Neural crest cell (in vitro differentiated cells): ENCODE measurements at places on chromosomes 16 and 17.
A peak's percentile ranks its signal among the peaks of the same experiment; 100 is the strongest.

GRCh38 chr17:66777689-66778225 is 57.2 kb upstream of the CACNG5 start:
- DNase-seq, result no peak

DNA sequence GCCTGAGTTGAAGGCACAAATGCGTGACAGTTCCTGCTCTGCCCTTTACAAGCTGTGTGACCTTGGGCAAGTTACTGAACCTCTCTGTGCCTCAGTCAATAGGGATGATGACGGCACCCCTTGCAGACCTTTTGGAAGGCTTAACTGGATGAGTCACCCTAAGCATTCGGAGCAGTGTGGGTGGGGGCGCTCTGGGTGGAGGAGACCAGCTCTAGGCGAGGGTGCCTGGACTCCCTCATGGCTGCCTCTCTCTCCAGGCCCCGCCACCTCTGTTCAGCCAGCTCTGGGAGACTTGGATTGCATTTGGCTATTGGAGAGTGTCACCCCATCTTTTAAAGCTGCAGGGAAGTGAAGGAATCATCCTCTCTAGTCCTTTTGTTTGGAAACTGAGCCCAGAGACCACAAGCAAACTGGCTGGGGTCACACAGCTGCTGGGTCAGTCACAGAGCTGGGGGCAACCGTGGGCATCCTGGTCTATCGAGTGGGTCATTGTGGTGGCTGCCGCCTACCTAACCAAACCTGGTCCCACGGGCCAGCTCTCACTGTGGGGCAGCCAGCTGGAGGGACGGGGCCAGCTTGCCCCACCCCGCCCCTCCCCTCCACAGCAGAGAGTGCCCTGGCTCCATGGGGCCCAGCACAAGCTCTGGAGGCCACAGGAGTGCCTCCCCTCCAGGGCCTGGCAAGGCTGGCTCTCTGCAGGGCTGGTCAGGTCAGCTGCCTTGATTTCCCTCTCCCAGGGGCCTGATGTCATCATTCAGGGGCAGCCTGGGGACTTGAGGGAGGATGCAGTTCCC is 20.2 kb upstream of the GSE1 start:
- DNase-seq, result no peak

- no peak for DNase-seq
Measured at GRCh38 chr16:86502856-86503748, 7.2 kb upstream of the FOXF1 start.

GRCh38 chr16:85018529-85019236 is 7.3 kb upstream of the ZDHHC7 start:
- no peak for DNase-seq

DNA sequence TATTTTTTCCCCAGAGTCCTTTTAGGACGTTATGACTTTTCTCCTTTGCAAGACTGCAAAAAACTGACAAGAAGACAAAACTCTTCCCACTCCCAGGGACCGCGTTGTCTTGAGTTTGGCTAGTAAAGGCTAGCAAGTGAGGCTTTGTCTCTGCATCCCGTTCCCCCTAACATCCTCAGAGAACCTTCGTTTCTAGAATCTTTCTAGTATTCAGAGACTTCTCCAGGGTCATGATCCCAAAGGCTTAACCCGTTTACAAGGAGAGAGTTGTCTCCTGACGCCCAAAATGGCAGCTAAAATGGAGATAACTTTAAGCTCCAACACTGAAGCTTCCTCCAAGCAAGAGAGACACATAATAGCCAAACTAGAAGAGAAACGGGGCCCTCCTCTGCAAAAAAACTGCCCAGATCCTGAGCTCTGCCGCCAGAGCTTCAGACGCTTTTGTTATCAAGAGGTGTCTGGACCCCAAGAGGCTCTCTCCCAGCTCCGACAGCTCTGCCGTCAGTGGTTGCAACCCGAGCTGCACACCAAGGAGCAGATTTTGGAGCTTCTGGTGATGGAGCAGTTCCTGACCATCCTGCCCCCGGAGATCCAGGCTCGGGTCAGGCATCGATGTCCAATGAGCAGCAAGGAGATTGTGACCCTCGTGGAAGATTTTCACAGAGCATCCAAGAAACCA is 843 bp downstream of the ZNF174 start:
- DNase-seq, result peak; percentile 4

DNA sequence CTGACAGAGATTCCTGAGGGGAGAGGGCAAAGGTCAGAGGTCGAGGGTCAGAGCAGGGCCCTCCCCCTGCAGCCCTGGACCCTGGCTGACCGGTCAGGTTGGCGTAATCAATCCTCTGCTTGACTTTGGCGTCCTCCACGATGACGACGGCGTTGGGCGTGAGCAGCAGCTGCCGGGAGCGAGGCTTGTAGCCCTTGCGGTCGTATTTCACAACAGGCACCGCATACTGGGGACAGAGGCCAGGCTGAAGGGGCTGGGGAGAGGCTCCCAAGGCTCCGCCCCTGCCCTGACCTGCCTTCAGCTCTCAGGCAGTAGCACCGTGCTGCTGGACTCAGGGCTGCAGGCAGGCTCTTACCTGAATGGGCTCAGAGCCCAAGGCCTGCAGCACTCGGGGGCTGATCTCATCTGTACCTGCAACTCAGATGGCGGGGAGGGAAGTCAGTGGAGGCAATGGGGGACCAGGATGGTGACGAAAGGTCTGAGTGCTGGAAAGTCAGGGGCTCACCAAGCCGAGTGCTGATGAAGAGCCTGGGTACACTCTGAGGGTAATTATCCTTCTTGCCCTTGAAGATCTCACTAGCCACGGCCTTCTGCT is 12.0 kb upstream of the CRK start:
- peak; percentile 56 for DNase-seq

- DNase-seq, result no peak
Measured at GRCh38 chr16:2121853-2122252, 13.8 kb downstream of the PKD1 start.

DNA sequence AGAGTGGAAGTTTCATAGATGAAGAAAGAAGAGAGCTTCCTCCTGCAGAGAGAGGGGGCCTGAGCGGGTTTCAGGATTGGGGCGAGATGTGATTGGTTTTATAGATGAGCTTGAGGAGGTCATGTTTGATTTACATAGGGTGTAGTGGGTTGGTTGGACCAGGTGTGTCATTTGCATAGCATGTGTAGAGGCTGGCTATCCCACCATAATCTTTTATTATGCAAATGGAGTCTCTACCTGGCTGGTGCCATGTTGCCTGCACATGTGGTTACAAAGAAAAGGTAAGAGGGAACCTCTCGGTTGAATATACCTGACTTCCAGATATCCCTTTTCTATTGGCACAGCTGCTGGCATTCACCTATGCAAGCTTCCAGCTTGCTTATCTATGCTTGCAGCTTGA is 228.1 kb downstream of the BCAS3 start:
- no peak for DNase-seq

- no peak for DNase-seq
Measured at GRCh38 chr16:53061256-53061655, 6.5 kb downstream of the CHD9 start.

DNA sequence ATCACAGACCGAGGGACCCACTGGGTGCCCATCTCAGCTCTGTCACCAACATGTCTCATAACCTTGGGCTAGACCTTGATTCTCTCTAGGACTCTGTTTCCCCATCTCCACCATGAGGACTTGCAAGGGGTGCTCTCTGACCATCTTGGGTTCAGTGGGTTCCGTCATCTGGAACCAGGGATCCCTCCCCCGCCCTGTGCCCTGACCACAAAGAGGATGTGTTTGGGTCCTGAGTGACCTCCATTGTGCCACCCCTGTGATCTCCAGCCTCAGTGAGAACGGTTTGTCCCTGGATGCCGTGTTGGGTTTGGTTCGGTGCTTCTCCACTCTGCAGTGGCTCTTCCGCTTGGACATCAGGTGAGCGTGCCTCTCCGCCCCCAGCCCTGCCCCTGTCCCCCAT is 49.1 kb upstream of the CPNE2 start:
- no peak for DNase-seq

DNA sequence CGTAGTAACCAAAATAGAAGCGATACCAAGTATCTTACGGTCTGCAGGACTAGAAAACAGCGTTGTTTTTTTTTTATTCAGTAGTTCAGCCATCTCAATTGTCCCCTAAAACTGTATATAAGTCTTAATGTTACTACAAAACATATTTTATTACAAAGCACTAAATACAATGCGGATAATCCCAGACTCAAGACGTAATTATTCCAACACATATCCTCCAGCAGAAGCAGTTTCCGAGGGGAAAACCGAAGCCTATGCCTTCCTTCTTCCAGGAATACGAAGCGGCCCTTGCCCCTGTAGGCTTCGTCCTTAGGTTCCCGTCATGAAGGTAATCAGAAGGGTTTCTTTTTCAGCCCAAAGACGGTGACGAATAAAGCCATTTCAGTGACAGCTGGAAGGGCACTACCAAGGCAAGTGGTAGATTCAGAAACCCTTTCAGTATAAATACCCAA is 2.3 kb downstream of the TMEM107 start:
- DNase-seq, result no peak

DNA sequence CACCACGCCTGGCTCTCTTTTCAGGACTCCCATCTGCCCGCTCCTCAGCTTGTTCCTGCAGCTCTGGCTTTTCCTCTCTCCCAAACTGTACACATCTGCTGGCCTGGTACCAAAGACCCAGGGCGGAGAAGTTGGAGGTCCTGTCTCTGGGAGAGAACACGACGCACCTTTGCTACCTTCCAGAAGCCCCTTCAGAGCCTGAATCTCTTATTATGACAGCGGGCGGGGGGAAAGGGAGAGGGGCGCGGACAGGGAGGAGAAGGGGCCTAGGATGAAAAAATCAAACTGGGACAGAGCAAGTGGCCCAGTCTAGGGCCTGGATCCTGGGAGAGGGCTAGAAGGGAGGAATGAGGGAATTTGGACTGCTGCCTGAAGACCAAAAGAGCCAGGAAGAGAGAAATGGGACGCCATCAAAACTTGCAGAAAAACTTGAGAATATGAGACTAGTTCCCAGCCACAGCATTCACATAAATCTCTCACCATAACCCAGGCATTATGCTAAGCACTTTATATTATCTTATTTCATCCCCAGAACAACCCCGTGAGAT is 2.5 kb upstream of the PER1 start:
- no peak for DNase-seq

DNA sequence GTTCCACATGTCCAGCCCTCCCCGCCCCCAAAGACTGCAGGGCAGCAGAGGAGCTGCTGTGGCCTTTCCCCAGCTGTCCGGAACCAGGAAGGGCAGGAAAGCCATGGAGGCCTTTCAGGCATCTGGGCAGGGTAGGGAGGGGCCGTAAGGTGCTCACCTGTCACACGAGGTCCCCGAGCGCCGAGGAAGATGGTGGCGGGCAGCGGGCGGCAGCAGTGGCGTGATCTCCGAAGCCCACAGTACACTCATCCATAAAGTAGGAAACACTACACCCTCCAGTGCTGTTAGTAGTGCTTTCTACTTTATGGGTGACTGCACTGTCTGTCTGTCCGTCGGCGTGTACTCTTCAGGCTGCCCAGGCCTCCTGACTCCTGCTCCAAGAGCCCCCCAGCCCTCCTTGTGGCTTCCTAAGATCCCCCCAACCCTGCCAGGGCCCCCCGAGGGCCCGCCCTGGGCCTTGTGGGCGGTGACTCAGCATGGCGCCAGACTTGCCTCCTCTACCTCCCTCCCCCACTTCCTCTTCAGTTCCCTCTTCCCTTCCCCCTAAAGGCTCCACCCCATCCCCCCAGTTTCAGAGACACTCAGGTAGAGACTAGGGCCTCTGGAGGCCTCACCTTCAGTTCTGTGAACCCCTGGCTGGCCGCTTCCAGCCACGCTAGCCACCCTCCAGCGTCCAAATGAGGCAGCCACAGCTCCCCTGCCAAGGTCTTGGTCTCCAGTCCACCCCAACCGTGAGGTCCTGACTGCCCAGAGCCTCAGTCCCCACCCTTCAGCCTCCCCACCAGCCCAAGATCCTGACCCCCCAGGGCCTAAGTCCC is 2.6 kb upstream of the TSPOAP1 start:
- DNase-seq, result no peak

DNA sequence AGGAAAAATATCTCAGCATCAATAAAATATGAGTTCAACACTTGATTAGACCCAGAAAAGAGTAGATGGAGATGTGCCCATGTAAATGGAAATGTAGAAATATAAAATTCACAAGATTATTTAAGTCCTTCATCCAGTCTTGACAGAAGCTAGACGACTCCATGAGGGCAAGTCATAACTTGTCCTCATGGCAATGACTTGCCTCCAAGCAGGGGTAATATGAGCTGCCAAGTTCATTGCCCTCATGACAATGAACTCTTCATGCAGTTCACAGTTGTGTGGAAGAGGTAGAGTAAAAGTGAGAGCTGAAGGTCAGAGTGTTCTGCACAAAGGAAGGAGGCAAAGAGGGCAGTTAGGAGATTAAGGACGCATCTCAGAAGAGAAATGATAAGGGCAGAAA is 22.3 kb downstream of the CDH11 start:
- DNase-seq, result no peak

GRCh38 chr17:78058581-78058980 is 70.0 kb downstream of the TMC6 start:
- DNase-seq, result no peak

GRCh38 chr17:73645050-73645871 is 1.0 kb upstream of the SDK2 start:
- peak; percentile 66 for DNase-seq

DNA sequence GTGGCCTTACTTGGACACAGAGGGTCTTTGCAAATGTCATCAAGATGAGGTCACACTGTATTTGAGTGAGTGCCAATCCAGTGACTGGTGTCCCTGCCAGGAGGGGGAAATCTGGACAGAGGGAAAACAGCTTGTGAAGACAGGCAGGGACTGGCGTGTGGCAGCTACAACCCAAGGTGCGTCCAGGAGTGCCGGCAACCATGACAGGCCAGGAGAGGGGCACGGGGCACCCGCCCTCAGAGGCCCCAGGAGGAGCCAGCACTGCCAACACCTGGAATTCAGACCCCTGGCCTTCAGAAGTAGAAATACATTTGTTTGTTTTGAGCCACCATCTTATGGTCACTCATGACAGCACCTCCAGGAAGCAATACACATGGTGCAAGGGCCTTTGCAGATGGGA is 225.7 kb downstream of the CPPED1 start:
- DNase-seq, result no peak

DNA sequence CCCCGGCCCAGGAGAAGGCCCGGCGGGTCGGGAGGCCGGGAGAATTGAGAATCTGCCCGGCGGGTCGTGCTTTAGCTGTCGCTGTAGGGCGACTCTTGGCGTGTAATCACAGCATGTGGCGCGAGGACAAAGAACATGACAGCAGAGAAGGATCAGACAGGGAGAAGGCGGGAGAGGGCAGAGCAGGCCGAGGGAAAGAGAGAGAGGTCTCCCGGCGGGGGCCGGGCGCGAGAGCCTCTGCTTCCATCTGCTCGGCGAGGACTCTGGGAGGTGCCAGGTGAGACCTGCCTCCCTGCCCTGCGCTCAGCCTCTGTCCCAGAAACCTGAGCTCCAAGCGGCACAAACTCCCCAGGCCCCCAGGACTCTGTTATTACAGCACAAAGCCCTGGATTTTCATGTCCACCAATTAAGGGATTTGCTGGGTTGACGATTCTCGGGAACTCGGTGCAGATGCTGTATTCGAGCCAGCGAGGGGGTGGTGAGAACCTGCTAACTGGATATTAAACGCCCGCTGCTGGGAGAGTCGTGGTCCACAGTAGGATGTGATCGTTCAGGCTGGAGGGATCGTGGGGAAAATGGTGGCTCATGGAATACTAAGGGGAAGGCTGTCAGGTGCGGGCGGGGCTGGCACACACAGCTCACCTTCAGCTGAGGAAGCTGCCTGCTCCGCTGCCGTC is 172.0 kb upstream of the CIBAR2 start:
- DNase-seq, result peak; percentile 37

- DNase-seq, result no peak
Measured at GRCh38 chr16:75452464-75453190, 11.9 kb downstream of the TMEM170A start.

GRCh38 chr17:55607731-55608341 is 96.6 kb upstream of the SMIM36 start:
- no peak for DNase-seq
